ENCODE measurements at places on chromosomes 6 and 20.

DNA sequence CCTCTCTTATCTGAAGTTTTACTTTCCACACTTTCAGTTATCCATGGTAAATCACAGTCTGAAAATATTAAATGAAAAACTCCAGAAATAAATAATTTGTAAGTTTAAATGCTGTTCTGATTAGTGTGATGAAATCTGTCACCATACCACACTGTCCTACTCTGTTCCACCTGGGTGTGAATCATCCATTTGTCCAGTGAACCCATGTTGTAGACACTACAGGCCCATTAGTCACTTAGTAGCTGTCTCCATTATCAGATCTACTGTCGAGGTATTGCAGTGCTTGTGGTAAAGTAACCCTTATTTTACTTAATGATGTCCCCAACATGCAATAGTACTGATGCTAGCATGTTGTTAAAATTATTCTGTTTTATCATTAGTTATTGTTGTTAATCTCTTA lies 29.2 kb upstream of the MMS22L start:
- no peak for DNase-seq

DNA sequence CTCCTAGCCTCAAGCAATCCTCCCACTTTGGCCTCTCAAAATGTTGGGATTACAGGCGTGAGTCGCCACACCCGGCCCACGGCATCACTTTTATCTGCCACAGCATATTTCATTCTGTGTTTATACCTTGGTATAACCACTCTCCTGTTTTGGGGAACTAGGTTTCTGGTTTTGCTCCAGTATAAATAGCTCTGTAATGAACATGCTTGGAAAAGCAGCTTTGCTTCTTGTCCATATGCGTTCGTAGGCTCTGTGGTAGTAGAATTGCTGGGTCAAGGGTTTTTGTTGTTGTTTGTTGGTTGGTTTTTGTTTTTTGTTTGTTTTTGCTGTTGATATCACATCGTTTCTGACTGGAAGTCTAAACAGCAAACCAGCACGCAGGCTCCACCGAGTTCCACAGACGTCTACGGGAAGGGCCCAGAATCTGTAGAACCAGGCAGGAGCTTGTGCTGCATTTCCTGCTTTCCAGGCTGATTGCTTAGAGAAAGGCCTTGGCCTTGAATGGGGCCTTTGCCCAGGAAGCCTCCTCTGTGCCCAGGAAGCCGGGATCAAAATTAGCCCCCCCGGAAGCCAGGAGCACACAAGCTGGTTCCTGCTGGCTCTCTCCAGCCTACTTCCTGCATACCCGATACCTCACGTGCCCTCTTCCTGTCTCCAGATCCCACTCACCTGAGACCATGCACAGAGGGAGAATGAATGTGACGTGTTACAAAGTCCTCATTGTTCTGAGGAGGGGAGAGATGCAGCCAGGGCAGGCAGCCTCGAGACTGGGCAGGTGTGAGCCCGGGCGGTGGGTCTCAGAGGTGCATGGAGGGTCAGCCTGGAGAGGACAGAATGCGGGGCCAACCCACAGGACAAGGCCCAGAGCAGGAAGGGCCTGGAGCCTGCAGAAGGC lies 34.7 kb downstream of the AAR2 start:
- no peak for DNase-seq

DNA sequence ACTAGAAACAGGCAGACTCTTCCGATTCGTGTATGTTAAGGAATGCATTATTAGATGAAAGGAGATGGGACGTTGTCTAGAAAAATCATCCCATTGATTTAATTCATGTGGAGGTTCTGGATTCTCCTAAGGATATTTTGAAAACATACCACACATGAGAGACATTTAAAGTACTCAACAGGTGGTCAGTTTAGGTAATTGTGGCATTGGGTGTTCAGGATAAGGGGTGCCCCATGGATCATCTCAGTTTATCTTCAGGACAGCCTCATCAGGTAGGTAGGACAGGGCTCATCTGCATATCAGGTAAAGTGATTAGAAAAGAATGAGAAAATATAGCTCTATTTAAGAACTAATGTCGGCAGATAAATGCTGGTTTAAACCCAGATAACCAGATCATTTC lies 15.9 kb upstream of the PDE10A start:
- DNase-seq = no peak

- no peak for DNase-seq
These were observed 201.7 kb upstream of the SASH1 start for GRCh38 chr6:148140772-148141557.

- DNase-seq = no peak
These were observed 43.5 kb downstream of the SIRPA start for GRCh38 chr20:1938464-1939269.

DNA sequence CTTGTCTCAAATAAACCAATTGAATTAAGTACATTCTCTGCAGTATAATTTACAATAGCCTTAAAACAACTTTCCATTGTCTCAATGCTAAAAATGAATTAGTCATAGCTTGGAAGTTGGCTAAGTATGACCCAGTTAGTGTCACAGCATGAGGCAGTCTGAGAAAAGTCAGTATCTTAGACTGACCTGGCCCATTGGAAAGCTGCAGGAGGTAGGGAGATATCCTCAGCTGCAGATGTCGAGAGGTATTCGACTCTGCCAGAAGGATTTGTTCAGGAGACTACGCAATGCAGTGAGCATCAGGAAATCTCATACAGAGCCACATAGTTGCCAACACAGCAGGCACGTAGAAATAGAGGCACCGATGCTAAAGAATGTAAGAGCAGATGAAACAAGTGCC lies 350.9 kb upstream of the NRSN1 start:
- DNase-seq = no peak

- DNase-seq = no peak
These were observed 274.2 kb downstream of the NRN1 start for GRCh38 chr6:5732496-5732895.

All from retina (tissue), 1 donor.